ENCODE measurements at places on chromosomes 5 and 9. TPM values are rescaled to one million over a fixed set of nuclear protein-coding genes. Genes with fewer than 3 reads are reported as not detected.

CCL28 gene
- 3.8 TPM for polyA plus RNA-seq

BRD3OS gene
- polyA plus RNA-seq: 29.5 TPM

KIF24 gene
- polyA plus RNA-seq: 34.7 TPM

SNCB gene
- polyA plus RNA-seq: 0.62 TPM

ODF2 gene
- polyA plus RNA-seq: 634 TPM

SLC35D2 gene
- polyA plus RNA-seq: 18.4 TPM

AUH gene
- 9.1 TPM for polyA plus RNA-seq

CTSL gene
- polyA plus RNA-seq: 185 TPM

TTF1 gene
- polyA plus RNA-seq: 19.4 TPM

PCDHGB1 gene
- 0.92 TPM for polyA plus RNA-seq

ANKRD55 gene
- 28.1 TPM for polyA plus RNA-seq

CNTNAP3B gene
- 5.9 TPM for polyA plus RNA-seq

QRFP gene
- polyA plus RNA-seq: not detected

CCL21 gene
- 76.3 TPM for polyA plus RNA-seq

PCDHGA11 gene
- polyA plus RNA-seq: 0.83 TPM

IFNB1 gene
- polyA plus RNA-seq: not detected

MYORG gene
- 2.8 TPM for polyA plus RNA-seq

PTGES gene
- polyA plus RNA-seq: 41.8 TPM

ERCC8 gene
- 16.4 TPM for polyA plus RNA-seq

FLT4 gene
- 11.9 TPM for polyA plus RNA-seq

PGM5 gene
- polyA plus RNA-seq: 19.4 TPM

FBXW5 gene
- 452 TPM for polyA plus RNA-seq

SH3RF2 gene
- polyA plus RNA-seq: 416 TPM

SPATA6L gene
- 42.3 TPM for polyA plus RNA-seq

LHFPL2 gene
- polyA plus RNA-seq: 24.8 TPM

LNPEP gene
- polyA plus RNA-seq: 10.9 TPM

PCDHA1 gene
- polyA plus RNA-seq: 1.8 TPM

NFIL3 gene
- polyA plus RNA-seq: 34.8 TPM

OLFML2A gene
- 4.0 TPM for polyA plus RNA-seq

GRM6 gene
- 0.29 TPM for polyA plus RNA-seq

ENTPD2 gene
- 8.5 TPM for polyA plus RNA-seq

DMRT2 gene
- polyA plus RNA-seq: 2.1 TPM

ABCA2 gene
- polyA plus RNA-seq: 33.6 TPM

LHX6 gene
- 8.8 TPM for polyA plus RNA-seq

Measured in testis (tissue), 5 donors.